Thyroid gland (tissue), 4 donors: ENCODE measurements at places on chromosomes 1 and 21. TPM values are rescaled to one million over a fixed set of nuclear protein-coding genes. Genes with fewer than 3 reads are reported as not detected.

GRCh38 chr1:174005032-174005431 is 17.1 kb downstream of the RC3H1 start:
- DNase-seq: peak; percentile 9

DNA sequence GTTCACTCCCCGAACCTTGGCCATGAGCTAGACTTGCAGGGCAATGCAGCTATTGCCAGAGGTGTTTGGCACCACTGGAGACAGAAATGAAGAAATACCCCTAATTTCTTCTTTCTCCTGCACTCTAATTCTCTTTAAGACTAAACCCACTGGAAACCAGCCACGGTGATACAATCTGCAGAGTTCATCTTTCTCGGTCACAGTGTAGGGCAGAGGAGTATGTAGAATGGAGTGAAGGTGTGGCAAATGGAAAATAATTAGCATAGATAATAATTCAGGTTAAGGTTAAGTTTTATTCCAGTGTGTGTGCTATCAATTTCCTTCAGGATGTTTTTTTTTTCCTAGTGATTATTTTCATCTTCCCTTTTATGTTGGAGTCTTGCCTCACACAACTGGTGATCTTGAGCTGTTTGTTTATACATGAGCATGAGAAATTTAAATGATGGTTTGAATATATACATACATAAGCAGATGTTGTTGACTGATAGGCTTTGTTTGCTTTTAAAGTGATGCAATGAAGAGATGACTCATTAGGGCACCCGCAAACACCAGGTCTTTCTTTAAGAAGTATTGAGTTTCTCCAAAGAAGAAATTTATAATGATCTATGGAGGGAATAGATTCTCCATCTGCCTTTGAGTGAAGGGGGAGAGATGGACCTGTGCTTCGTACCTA is 81.9 kb downstream of the SPATA17 start:
- no peak for DNase-seq

- no peak for DNase-seq
Observed at GRCh38 chr1:37485902-37486679, 11.7 kb downstream of the ZC3H12A start.

DNA sequence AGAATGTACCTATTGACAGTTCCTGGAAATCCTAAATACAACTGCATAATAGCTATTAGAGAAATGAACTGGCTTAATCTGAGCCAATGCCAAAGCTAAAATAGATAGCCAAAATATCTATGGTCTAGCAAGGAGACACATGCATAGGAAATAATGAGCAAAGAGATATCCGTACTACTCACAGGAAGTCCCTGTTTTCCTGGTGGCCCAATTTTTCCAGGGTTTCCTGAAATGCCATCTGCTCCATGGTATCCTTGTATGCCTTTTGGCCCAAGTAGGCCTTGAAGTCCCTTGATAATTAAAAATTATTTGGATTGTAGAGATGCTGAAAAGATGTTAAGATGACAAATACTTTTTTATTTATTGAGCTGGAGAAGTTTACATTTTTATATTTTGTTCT is 108.4 kb upstream of the ZNHIT6 start:
- no peak for DNase-seq

DNA sequence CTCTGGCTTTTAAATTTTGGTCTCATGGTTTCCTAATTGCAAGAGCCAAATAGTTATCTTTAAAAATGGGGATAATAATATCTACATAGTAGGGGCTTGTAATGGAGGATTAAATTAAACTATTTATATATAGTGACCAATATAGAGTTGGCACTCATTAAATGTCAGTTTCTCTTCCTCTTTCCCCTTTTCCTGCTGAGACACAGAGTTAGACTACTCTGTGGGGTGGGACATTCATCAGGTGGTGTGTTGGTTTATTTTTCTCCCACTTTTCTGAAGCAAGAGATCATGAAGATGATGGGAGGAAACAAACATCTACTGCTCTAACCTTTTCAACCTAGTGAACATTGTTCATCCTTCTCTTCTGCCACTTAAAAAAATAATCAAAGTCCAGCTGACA is 17.3 kb upstream of the RAP1A start:
- DNase-seq: no peak

DNA sequence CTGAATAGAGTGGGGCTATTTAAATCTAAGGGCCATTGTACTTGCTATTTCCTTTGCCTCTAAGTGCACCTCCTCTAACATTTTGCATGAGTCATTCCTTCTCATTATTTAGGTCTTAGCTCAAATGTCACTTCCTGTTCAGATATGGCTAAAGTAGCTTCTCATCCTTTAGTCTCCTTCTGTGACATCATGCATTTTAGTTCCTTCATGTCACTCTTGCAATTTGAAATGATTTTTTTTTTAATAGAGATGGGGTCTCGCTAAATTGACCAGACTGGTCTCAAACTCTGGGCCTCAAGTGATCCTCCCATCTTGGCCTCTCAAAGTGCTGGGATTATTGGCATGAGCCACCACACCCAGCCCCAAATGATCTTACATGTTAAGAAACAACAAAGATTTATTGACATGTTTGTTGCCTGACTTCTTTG is 6.6 kb downstream of the TBX19 start:
- DNase-seq: no peak

DNA sequence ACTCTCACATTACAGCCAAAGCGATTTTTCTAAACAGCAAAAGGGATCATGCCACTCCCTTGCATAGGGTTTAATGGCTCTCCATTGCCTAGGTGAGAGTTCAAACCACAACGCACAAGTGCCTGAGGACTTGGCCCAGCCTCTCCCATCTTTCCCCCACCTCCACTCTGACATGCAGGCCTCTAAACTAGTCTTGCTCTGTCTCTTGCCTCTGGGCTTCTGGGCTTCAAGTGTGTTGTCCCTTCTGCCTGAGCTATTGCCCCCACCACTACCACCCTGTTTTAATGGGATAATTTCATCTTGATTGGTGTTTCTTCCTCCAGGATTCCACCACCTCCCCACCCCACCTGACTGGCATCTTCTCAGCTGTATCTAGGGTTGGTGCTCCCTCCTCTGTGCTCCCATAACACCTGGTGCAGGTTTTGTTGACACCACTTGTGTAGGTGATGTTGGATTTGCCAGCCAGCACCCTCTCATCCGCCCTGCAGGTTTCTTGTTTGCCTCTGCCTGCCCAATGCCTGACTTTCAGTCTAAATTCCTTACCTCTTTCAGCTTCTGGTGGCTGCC is 2.7 kb upstream of the ZBTB21 start:
- DNase-seq: no peak

DNA sequence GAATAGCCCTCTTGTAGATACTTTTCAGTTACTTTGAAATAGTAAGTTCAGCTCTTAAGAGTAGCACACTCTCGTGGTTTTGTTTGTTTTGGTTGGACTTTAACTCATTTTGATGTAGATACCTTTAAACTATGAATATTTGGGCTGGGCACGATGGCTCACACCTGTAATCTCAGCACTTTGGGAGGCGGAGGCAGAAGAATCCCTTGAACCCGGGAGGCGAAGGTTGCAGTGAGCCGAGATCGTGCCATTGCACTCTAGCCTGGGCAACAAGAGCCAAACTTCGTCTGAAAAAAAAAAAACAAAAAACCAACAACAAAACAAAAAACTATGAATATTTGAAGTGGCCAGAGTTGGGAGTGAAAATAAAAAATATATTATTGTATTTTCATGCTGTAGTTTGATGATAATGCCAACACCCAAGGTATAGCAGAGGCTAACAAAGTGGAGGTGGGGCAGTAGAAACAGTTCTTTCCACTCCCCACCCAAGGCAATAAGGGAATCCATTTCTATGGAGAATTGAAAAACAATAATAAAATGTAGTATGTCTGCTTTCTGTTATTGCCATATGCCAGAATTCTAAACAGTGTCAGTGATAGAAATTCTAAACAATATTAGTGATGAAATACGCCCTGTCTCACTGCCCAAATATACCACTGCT is 1.7 kb downstream of the ZNF326 start:
- DNase-seq: no peak

GRCh38 chr1:187236199-187236598 is 407.4 kb downstream of the PLA2G4A start:
- no peak for DNase-seq

DNA sequence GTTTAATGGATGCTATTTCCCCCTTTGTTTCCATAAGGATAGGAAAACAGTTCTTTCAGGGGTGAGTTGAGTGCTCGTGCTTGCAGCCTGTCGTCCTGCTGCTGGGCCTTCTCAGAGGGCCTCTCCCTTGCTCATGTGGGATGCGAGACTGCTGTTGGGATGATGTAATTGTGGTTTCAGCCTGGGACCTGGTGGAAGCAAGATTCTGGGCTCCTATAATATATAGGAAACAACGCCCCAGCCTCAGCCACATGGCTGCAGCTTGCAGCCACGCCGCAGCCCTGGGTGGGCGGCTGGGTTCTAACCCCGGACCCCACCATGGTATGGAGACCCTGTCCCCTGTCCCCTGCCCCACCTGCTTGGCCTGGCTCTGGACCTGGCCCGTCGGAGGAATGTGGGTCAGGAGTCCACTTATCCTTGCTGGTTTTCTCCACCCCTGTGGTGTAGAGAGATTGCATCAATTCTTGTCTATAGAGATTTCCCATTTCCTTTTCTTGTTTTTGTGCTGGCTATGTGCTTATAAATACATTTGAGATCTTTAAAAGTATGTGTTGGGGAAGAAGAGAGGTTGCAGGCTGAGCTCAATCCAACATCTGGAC is 357.8 kb downstream of the SIPA1L2 start:
- DNase-seq: no peak

DNA sequence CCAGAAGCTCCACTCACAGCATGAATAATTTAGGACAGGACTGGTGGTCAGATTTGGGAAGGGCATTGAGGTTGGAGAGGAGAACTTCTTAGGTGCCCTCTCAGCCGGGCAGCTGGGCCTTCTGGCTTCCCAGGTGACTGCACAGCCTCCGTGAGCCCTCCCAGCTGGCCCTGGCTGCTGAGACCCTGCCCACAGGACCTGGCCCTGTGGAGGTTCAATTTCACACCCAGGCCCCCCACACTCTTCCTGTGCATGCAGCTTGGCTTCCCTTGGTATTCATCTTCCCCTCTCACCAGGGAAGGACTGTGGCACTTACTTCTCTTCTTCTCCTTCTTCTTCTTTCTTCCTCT is 50.6 kb downstream of the NDUFS5 start:
- DNase-seq: no peak

DNA sequence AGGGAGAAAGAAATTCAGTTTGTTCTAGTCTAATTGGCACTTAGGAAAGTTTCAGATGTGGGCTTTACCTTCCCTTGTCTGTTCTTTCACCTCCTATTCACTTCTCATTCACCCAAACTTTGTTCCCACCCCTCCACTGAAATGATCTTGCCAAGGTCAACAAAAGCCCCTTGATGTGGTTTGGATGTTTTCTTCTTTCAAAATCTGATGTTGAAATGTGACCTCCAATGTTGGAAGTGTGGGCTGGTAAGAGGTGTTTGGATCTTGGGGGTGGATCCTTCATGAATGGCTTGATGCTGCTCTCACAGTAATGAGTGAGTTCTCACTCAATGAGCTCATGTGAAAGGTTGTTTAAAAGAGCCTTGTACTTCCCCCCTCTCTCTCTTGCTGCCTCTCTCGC is 379.3 kb downstream of the HHIPL2 start:
- no peak for DNase-seq

DNA sequence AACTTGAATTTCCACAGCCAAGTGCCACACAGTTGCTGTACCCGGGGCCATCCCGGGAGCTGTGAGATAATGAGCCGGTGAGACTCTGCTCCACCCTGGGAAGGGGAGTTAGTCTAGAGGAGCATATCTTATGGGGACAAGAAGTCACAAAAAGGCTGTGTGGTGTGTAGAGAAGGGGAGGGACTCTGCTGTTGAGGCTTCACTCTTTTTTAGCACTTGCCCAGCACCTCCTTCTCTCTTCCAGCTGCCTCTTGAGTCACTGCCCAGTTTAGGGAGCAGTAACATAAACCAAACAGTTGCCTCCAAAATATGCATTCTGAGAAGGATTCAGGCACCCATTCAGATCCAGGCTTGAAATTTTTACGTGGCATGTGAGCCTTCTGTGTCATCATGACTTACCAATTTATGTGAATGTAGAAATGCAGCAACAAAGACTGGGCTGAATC is 744 bp upstream of the WDR26 start:
- peak; percentile 22 for DNase-seq

DNA sequence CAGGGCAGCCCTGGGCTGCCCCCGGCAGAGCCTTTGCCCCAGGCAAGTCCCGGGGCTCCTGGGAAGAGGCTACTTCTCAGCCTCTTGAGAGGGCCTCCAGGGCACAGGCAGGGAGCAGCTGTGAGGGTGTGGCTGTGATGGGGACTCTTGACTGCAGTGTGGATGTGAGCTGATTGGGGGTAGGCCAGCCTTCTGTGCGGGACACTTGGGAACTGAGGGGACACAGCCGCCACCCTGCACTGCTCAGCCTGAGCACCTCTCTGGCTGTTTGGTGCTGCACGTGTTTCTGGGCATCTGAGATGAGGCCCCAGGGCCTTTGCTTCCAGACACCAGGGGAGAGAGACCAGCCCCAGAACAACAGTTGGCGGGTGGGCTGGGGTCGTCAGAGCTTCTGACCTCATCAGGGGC is 62.1 kb downstream of the SKI start:
- no peak for DNase-seq

GRCh38 chr1:229227298-229227919 is 43.5 kb upstream of the RAB4A start:
- peak; percentile 88 for DNase-seq

- no peak for DNase-seq
Observed at GRCh38 chr1:69126796-69127195, 440.9 kb upstream of the LRRC7 start.

DNA sequence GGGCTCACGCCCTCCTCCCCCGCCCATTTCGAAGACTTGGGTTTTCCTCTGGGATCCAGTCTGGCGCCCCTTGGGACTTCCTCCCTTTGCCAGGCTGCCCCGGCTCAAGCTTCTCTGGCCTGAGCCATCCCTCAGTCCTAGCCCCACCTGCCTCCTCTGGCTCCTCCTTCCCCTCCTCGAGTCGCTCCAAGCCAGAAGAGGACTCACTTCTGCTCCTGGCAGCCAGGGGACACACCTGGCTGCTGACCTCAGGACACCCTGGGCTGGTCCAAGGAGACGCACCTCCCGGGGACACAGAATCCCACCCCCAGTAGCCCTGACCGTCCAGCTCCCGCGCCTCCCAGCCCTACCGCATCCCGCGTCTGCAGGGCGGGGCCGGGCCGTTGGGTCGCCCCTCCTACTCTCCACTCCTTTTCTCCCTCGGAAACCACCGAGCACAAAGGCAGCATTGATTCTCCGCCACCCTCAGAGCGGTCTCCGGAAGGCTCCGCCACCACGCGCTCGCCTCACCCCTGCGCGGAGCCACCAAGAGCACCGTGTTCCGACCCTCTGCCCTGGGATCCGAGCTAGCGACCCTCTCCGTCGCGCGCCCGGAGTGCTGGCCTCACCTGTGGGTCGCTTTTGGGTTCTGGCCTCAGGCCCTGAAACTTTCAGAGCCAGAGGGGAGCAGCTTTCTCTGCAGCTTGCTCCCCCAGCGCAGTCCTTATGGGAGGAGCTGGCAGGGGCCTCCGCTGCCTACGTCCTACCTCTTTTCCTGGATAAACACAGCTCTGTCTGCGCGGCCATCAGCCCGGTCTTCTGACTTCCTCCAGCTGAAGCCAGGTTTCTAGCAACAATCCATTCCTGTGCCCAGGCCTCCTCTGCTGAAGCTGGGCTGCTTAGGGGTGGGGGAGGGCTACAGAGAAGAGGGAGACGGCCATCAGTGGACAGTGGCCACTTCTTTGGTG is at the start of gene C2CD4D:
TSS of gene C2CD4D (minus strand) at position 364 of the 947 bp plus-strand sequence. CDS start 831 bp downstream, outside the sequence.
- DNase-seq: peak; percentile 81

- no peak for DNase-seq
Observed at GRCh38 chr1:29499104-29499650, 262.9 kb downstream of the PTPRU start.

The NPHS2 gene
- total RNA-seq: not detected

The NR5A2 gene
- total RNA-seq: 1.5 TPM

The OR6K3 gene
- not detected for total RNA-seq

The ZNF593OS gene
- not detected for total RNA-seq

The SELP gene
- 4.5 TPM for total RNA-seq

The SV2A gene
- 5.9 TPM for total RNA-seq

The AMPD1 gene
- total RNA-seq: not detected

The TRIM67 gene
- not detected for total RNA-seq
